NB4 (cell line): ENCODE measurements at places on chromosomes 4 and X.

GRCh38 chrX:69136546-69137331 lies 28.5 kb downstream of the PJA1 start:
- peak; percentile 37 for DNase-seq

DNA sequence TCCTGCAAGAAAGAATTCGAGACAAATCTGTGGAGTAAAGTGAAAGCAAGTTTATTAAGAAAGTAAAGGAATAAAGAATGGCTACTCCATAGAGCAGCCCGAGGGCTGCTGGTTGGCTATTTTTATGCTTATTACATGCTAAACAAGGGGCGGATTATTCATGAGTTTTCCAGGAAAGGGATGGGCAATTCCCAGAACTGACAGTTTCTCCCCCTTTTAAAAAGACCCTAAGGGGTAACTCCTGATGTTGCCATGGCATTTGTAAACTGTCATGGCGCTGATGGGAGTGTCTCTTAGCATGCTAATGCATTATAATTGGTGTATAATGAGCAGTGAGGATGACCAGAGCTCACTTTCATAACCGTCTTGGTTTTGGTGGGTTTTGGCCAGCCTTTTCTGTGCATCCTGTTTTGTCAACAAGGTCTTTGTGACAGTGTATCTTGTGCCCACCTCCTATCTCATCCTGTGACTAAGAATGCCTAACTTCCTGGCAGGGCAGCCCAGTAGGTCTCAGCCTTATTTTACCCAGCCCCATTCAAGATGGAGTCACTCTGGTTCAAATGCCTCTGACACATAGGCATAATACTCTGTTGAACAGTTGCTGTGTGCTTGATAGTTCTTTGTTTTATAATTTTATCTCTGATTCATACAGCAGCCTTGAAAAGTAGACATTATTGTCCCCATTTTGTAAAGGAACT lies 25.8 kb downstream of the GAB1 start:
- DNase-seq, result no peak

DNA sequence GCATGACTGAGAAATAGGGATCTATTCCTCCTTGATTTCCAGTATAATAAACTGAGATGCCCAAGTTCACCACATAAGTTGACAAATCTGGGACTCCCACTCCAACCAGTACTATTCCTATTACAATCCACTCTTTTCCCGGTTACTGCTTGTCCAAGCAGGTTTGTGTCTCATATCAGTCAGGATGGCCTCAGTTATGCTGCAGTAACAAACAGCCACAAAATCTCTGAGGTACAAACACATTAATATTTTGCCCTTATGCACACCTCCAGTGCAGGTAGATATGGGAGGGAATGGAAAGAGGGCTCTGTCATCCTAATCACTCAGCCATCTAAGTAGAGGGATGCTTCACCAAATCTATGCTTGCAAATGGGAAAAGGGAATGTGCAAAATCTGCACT lies 207.8 kb downstream of the RAB28 start:
- DNase-seq, result no peak

DNA sequence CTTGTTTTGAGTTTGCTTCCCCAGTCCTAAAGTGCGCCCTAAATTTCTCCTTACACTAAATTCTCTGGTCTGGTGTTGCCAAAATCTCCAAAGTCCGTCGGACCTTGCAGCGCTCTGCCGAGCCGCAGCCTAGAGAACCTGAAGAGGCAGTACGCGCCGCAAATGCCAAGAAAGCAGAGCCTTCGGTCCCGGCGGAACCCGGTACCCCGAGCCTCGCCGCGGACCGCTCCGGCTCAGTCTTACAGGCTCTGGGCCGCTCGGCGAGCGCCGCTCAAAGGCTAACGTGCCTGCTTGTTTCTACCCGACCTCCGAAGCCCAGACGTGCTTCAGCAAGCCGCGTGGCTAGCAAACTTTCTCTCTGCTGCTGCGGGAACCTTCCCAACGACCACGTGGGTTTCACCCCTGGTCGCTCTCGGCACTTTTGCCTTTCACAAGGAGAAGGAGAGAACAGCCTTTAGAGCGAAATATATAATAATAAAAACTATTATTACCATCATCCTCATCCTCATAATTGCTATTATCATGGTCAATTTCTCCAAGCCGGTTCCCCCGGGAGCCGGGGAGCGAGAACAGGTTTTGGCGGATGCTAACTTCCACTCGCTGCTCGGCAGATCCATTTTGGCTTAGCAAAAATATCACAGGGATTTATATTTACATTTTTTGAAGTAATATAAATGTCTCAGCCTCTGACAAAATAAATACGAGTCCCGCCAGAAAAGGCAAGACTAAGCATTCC lies 2.2 kb upstream of the HTR2C start:
- DNase-seq, result no peak
